ENCODE measurements at places on chromosomes 6 and 20.

DNA sequence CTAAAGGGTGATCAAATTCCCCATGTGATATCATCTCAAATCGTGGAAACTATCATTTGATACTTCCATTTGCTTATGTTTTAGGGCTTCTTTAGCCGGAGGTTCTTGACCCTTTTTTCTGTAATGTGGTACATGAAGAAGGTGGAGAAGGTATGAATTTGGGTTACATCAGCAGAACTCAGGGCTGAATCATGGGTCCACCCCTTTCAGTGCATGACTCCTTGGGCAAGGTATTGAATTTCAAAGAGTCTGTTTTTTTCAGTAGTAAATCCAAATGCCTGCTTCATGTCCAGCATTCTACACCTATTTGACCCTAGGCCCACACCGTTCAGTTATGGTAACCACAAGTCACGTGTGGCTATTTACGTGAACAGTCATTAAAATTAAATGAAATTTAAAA lies 30.6 kb upstream of the QKI start:
- H3K4me1 ChIP-seq = no peaks in the 10 kb centered on the region
- no peak overlapping the region for H3K4me3 ChIP-seq
- H3K27ac ChIP-seq = no peak overlapping the region
- no peaks in the 10 kb centered on the region for H3K36me3 ChIP-seq
- no peak for DNase-seq

- DNase-seq = no peak
- no peak overlapping the region for H3K4me3 ChIP-seq
- no peaks in the 10 kb centered on the region for H3K27me3 ChIP-seq
- no peak overlapping the region for H3K27ac ChIP-seq
These were observed 255.4 kb downstream of the TBX18 start for GRCh38 chr6:84508981-84509380.

DNA sequence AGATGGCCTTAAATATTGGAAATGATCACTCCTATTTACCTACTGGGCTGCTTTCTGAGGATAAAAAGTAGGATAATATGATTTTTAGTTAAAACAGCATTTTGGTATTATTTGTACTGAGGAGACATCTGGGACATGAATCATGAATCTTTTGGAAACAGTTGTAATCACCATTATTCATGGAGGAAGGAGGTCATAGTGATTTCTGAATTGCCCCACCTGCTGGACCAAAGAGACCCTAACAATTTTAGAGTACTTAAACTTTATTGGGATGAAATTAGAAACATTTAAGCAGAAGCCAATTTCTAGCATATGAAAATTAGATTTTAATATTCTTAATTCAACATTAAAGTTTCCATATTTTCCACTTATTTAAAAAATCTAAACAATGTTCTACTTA lies 108.4 kb upstream of the SIM1 start:
- no peak for DNase-seq
- no peaks in the 10 kb centered on the region for H3K27me3 ChIP-seq
- no peak overlapping the region for H3K27ac ChIP-seq
- no peaks in the 10 kb centered on the region for H3K4me1 ChIP-seq
- H3K4me3 ChIP-seq = no peak overlapping the region

- H3K4me1 ChIP-seq = no peaks in the 10 kb centered on the region
- peaks cover 31% of the 10 kb centered on the region for H3K27me3 ChIP-seq
- H3K27ac ChIP-seq = no peak overlapping the region
- H3K36me3 ChIP-seq = peaks cover 9% of the 10 kb centered on the region
These were observed 49.7 kb upstream of the NOP56 start for GRCh38 chr20:2602746-2603145.
